Right atrium auricular region (tissue), 2 donors: ENCODE measurements at places on chromosomes 2 and 18. TPM values are rescaled to one million over a fixed set of nuclear protein-coding genes. Genes with fewer than 3 reads are reported as not detected.

- H3K4me1 ChIP-seq, result no peaks in the 10 kb centered on the region
- H3K4me3 ChIP-seq, result no peak overlapping the region
- no peak for DNase-seq
- no peaks in the 10 kb centered on the region for H3K27me3 ChIP-seq
Observed at GRCh38 chr18:55774505-55774904, 186.5 kb upstream of the TCF4 start.

DNA sequence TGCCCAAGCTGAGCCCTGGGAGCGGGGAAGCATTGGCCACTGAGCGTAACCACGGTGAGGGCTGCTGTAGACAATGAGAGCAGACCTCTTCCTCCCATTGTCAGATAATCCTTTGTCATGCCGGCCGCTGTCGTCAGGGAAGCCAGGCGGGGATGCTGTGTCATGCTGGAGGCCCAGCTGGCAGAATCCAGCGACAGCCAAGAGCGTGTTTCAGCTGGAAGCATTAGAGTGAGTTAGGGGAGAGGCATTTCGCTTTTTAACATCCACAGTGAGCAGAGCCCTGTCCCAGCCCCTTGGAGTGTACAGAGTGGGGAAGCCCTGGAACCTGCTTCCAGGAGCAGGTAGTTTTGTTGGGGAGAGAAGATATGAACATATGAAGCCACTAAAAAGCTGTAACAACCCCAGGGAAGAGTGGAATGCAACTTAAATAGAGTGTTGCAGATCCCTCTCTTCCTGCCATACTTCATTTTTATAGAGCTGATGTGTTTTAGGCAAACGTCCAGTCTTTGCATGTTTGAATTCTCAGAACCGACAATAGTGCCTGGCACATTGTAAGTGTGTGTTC lies 7.0 kb downstream of the CTIF start:
- no peaks in the 10 kb centered on the region for H3K4me1 ChIP-seq
- no peaks in the 10 kb centered on the region for H3K36me3 ChIP-seq
- H3K27me3 ChIP-seq, result no peaks in the 10 kb centered on the region
- peak overlapping the region; percentile 68 for H3K27ac ChIP-seq

GRCh38 chr18:6313415-6313814 lies 101.3 kb downstream of the L3MBTL4 start:
- no peak for DNase-seq
- no peak overlapping the region for H3K4me3 ChIP-seq
- H3K27me3 ChIP-seq, result no peaks in the 10 kb centered on the region
- H3K4me1 ChIP-seq, result peaks cover 7% of the 10 kb centered on the region

DNA sequence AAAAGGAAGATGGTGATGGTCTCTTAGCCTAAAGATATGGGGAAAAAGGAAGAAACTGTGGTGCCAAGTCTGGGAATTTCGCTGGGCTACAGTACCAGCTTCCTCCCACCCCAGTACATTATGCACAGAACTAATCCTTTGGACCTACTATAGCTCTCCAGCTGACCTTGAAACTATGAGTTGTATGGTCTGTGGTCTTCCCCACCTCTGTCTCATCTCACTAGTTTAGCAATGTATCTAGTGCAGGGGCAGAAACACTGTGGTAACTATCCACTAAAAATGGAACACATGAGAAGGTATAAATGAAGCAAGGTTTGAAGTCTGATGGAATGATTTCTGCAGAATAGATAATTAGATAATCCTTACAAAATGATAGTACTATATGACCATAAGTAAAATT lies 190.4 kb upstream of the CCDC150 start:
- H3K27ac ChIP-seq, result no peak overlapping the region
- no peaks in the 10 kb centered on the region for H3K36me3 ChIP-seq
- peaks cover 3% of the 10 kb centered on the region for H3K4me1 ChIP-seq
- H3K4me3 ChIP-seq, result no peak overlapping the region
- H3K27me3 ChIP-seq, result no peaks in the 10 kb centered on the region

GRCh38 chr2:203878063-203878462 lies 10.5 kb downstream of the CTLA4 start:
- no peak overlapping the region for H3K4me3 ChIP-seq
- H3K4me1 ChIP-seq, result no peaks in the 10 kb centered on the region
- no peaks in the 10 kb centered on the region for H3K27me3 ChIP-seq
- no peak for DNase-seq
- H3K36me3 ChIP-seq, result no peaks in the 10 kb centered on the region

DNA sequence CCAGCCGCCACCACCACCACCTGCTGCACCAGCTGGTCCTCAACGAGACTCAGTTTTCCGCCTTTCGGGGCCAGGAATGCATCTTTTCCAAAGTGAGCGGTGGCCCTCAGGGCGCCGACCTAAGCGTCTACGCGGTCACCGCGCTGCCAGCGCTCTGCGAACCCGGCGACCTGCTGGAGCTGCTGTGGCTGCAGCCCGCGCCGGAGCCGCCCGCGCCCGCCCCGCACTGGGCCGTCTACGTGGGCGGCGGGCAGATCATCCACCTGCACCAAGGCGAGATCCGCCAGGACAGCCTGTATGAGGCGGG lies 1.6 kb downstream of the LRATD1 start:
- H3K27me3 ChIP-seq, result no peaks in the 10 kb centered on the region
- no peaks in the 10 kb centered on the region for H3K36me3 ChIP-seq
- no peaks in the 10 kb centered on the region for H3K4me1 ChIP-seq
- no peak overlapping the region for H3K27ac ChIP-seq
- no peak for DNase-seq
- H3K4me3 ChIP-seq, result no peak overlapping the region

The GKN2 gene
- not detected for total RNA-seq

The SLC5A7 gene
- not detected for total RNA-seq

The SCYGR7 gene
- not detected for total RNA-seq

The CCDC148 gene
- 0.20 TPM for total RNA-seq

The TFPI gene
- 58.2 TPM for total RNA-seq
